ENCODE measurements at places on chromosomes 4 and X.

DNA sequence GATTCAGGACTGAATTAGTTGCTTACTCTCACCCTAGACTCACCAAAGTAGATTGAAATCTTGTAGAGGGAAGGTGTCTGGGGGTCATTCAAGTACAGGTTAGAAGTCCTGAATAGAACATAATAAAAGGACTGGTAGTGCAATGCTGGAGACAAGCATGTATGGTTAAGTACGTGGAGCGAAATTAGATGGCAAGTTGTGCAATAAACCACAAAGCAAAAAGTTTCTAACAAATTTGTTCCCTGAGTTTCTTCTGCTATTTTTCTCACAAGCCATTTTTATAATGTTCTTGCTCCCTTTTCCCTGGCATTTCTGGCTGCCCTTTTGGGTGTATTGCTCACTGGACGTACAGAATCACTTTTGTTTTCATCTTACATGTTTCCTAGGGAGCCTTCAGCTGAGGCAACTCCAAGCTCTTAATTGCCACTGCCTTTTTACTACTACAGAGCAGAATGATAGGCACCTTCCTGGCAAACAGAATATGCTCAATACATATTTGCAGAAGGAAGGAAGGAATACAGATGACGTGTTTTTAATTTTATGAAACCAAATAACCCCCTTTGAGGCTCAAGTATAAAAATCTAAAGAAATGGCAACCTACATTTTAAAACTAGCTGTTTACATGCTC is 23.4 kb downstream of the LANCL3 start:
- no peak for DNase-seq

DNA sequence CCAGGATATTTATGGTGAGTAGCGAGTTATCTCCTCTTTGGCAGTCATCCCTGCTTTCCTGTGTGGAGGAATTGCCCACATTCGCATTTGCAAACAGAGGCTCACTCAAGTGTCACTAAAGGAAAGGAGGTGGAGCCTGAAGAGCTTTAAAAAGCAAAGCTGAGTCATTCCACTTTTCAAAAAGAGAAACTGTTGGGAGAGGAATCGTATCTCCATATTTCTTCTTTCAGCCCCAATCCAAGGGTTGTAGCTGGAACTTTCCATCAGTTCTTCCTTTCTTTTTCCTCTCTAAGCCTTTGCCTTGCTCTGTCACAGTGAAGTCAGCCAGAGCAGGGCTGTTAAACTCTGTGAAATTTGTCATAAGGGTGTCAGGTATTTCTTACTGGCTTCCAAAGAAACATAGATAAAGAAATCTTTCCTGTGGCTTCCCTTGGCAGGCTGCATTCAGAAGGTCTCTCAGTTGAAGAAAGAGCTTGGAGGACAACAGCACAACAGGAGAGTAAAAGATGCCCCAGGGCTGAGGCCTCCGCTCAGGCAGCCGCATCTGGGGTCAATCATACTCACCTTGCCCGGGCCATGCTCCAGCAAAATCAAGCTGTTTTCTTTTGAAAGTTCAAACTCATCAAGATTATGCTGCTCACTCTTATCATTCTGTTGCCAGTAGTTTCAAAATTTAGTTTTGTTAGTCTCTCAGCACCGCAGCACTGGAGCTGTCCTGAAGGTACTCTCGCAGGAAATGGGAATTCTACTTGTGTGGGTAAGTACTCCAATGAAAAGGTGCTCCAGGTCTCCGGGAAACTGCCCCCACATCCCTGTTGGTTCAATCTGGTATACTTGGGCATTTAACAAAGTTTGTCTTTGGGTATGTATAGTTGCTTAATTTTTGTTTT is at the start of gene EGF:
Gene EGF (plus strand): TSS at position 178 of the 890 bp plus-strand sequence. CDS start 453 bp downstream, at position 631.
- DNase-seq: no peak

GRCh38 chr4:163274861-163275260 is 57.5 kb downstream of the NPY1R start:
- DNase-seq: no peak

- DNase-seq: no peak
Observed at GRCh38 chr4:182257503-182257902, 14.3 kb downstream of the TENM3 start.

DNA sequence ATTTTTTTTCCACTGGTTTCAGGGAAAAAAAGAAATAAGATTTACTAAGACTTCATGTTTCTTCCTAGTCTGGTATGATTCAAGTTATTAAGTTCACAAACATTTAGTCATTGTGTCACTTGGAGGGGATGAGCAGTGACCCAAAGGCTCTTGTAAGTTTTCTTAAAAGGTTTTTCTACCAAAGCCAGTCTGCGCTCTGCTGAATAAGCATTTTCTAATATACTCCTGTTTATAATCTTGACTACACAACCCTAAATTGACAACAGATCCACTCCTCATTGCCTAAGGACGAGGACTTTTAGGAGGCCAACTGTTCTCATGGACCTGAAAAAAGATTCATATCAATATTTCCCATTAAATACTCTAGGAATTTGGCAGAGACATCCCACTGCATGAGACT is 161.1 kb upstream of the TLL1 start:
- DNase-seq: no peak

- DNase-seq: peak; percentile 62
Observed at GRCh38 chr4:8315435-8316250, 46.1 kb downstream of the HTRA3 start.

GRCh38 chrX:129823522-129823921 is 20.2 kb downstream of the ZDHHC9 start:
- no peak for DNase-seq

DNA sequence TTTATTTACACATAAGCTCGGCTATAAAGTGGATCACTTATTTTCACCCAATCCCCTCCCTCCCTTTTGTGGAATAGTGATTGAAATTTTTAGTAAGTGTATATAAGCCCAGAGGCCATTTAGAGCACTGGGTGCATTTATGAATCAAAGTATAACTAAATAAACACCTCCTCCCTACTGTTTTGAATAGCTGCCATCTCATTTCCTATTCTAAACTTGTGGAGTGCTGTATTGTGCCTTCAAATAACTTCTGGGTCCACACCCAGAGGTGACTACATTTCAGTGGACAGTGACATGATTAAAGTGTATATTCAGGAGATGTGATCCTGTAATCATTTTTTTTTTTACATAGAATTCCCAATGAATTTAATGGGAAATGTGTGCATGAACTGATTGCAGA is 104.9 kb downstream of the TEX13C start:
- DNase-seq: no peak

DNA sequence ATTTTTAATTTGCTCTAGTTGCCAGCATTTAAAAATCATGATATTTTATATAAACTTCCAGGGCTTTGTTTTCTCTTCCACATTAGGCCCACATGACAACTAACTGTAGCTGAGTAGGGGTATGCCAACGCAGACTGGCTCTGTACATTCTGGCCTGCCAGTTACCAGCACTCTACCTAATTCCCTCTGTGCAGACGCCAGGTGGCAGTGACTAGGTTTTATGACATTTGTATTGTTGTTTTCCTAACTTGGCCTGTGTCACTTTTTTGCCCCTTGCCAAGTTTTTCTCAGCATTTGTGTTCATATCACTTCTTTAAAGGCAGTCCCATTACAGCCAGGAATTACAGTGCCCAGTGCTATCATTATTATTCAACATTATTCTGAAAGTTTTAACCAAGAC is 347.5 kb downstream of the NKX6-1 start:
- no peak for DNase-seq

DNA sequence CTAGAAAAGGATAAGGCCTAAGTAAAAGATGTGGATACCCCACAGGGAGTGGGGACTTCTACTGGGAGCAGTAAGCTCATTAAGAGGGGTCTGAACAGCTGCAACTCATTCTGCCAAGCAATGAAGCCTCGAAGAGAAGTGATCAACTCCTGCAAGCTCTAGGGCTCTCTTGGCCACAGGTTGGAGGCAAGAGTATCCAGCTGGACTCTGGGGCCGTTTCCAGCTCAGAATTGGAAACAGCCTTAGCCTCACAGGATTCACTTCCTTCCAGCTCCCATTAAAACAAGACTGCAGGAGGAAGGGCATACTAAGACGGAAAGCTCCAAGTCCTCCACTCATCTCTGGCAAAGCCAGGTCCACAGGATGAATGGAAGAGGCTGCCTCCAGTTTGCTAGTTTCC is 126.3 kb downstream of the ATG4A start:
- DNase-seq: no peak

GRCh38 chr4:153082322-153083301 is 121.6 kb upstream of the TRIM2 start:
- DNase-seq: no peak

GRCh38 chr4:31045724-31046318 is 325.7 kb downstream of the PCDH7 start:
- no peak for DNase-seq

DNA sequence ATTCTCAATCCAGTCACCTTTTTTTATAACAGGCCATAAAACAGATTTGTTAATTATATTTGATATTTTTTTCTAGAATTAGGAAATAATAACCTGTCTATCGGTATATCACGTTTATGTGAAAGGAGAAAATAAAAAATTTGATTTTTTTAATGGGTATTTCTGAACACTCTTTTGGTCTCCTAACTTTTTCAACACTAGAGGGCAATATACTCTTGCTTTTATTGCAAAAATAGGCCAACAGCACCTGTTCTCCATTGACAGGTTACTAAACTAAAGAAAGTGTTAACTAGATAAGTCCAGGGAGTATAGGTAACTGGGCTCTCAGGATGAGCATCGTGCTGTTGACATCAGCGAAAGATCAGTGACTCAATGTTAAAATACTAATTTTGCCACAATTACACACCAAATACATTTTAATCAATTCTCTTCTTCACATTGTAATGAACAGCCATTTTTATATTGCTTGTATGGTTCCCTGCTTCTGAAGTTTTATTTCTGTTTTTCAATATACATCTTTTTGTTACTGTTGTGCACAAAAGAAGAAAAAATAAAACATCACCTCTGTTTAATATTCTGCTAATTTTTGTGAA is 22.8 kb downstream of the NDST4 start:
- no peak for DNase-seq

GRCh38 chr4:142917678-142918077 is 71.6 kb upstream of the INPP4B start:
- no peak for DNase-seq

GRCh38 chr4:114389070-114389685 is 209.4 kb upstream of the UGT8 start:
- DNase-seq: no peak

DNA sequence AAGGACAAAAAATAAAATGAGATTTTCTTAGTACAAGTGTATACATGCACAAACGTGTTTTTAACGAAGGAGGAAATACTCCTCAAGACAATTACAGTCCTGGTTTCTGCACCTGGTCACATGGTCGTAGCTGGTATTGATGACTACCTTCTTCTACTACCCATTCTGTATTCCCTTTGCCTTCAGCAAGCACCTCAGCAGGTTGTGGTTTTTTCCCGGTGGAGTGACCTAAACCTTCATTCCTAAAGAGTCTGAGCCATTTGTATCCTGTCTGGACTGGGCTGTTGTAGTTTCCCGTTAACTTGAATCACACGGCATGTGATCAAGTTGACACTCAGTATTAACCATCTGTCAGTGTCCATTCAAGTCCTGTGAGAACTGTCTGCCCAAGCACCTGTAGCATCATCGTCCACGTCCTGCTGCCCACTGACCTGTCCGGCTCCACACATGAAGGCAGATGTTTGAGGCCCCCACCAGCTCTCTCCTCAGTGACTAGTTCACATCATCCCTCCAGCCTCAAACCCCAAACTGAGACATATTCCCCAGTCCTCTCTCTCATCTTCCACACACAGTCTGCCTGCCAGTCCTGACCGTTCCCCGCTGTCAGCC is 31.1 kb upstream of the TBC1D14 start:
- no peak for DNase-seq

- no peak for DNase-seq
Observed at GRCh38 chr4:14667624-14668151, 334.6 kb upstream of the CPEB2 start.

GRCh38 chrX:7110821-7111276 is 36.7 kb upstream of the STS start:
- no peak for DNase-seq

DNA sequence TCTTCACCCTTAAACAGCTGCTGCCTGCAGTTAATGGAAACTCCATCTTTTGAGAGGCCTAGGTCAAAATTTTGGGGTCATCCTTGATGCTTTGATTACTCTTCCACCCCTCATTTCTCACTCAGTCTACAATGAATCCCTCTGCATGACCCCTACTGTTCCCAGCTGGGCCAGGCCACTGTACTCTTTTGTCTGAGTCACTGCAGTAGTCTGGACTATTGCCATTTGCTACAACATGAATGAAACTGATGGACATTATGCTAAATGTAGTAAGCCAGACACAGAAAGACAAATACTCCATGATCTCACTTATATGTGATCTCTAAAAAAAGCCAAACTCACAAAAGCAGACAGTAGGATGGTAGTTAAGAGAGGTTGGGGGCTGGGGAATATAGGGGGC is 28.3 kb downstream of the STK32B start:
- no peak for DNase-seq

- DNase-seq: no peak
Observed at GRCh38 chrX:46637938-46638337, 64.4 kb downstream of the CHST7 start.

- no peak for DNase-seq
Observed at GRCh38 chr4:180636696-180637404, 1606.4 kb upstream of the TENM3 start.

DNA sequence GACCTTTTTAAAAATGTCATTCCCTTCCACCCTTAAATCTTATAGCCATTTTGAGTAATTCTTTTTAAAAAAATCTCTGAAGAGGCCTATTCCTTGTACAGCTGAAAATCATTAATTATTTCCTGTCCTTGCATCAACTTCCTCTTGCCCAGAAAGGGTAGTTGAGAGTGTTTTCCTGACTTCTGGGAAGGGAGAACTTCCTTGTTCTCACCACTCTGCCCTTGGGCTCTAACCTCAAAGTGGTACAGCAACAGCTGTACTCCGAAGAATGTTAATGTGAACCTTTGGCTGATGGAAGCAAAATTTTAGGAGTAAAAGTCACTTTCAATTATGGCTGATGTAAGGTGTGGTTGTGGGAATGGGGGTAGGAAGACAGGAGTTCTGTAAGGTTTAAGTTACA is 15.1 kb upstream of the FABP2 start:
- DNase-seq: no peak

DNA sequence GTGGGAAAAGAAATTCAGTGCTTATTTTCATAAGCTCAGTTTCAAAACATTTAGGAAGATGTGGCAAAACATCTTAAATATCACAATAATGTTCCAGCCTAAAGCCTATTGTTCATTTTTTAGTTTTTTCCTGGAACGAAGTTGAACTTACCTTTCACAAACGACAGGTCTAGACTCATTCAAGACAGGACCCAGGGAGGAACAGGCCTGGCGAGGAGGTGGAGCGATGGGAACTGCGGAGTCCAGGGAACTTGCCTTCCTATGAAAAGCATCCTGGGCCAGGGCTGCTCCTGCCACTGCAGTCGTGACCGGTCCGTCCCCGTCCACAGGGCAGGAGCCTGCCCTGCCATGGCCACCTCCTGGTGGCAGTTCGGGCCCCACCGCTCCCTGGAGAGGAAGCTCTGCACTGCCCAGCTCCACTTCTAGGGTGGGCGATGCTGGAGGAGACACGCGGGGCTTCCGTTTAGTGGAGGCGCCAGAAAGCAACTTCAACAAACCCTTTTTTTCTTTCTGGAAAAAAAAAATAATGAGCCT is 96.7 kb upstream of the CBR4 start:
- DNase-seq: no peak

- no peak for DNase-seq
Observed at GRCh38 chr4:144409525-144409924, 236.4 kb upstream of the HHIP start.

All from mesothelial cell of epicardium (in vitro differentiated cells).